ENCODE measurements at places on chromosomes 12 and 14.
A peak's percentile ranks its signal among the peaks of the same experiment; 100 is the strongest.

GRCh38 chr12:87901457-87901856 is 127.7 kb downstream of the C12orf50 start:
- no peak for DNase-seq

- no peak for DNase-seq
These were observed 74.4 kb downstream of the PAPLN start for GRCh38 chr14:73311708-73312030.

DNA sequence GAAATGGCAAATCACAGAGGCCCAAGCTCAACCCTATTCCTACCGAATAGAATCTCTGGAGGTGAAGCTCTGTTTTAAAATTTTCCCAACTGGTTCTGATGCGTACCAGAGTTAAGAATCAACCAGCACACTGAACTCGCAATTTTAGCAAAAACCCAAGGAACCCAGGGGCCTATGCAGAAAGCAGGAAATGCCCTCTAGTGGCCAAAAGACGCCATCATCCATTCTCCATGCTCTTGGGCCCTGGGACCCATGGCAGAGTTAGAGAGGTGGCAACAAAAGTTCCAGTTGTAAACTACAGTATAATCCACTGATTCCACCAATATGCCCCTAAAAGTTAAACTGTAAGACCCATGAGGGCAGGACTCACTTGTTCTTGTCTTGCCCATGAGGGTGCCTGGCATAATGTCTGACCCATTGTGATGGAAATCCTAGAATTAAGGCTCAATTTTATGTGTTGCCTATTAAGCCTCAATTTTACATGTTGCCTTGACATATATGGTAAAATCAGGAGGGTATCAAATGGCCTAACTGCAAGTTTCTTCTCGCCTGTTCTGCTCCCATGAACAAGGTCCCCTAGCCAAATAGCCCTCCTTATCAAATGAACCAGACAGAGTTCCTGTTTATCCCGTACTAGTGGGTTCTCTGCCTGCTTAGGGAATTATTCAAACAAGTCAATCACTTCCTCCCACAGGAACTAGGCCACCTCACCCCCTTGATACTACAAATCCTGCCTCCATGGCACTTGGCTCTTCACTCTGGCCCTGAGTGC is 137.5 kb upstream of the CPM start:
- DNase-seq, result peak; percentile 70

GRCh38 chr14:76267322-76268046 is 108.5 kb upstream of the ESRRB start:
- peak; percentile 34 for DNase-seq

DNA sequence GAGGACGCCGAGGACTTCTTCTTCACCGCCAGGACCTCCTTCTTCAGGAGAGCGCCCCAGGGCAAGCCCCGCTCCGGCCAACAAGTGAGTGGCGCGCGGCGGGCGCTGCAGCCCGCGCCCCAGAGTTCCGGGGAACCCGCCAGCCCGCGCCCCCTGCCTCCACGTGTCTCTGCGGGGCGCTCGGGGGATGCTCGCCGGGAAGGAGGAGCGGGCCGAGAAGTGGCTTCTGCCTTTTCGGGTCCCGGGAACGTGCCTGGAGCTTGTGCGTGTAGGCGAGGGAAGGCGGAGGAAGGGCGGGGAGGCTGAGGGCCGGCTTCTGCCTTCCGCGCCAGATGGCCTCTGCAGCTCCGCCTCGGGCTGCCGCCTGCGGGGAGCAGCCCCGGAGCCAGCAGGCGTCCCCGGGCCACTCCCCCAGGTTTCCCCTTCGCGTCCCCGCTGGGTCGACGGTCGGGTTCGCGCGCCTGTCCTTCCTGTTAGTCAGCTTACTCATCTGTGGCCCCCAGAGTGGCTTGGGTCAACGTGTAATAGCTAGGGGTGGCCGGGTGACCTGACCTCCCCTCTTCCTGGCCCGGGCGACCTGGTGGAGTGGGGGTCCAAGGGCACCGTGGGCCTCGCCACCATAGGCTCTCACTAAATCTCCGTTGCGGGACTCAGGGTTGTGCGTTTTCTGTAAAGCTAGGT is 505 bp downstream of the RASSF3 start:
- peak; percentile 24 for DNase-seq

Measured in amygdala (tissue), 56 donors.